ENCODE measurements at places on chromosomes 3 and 15.
A peak's percentile ranks its signal among the peaks of the same experiment; 100 is the strongest.

DNA sequence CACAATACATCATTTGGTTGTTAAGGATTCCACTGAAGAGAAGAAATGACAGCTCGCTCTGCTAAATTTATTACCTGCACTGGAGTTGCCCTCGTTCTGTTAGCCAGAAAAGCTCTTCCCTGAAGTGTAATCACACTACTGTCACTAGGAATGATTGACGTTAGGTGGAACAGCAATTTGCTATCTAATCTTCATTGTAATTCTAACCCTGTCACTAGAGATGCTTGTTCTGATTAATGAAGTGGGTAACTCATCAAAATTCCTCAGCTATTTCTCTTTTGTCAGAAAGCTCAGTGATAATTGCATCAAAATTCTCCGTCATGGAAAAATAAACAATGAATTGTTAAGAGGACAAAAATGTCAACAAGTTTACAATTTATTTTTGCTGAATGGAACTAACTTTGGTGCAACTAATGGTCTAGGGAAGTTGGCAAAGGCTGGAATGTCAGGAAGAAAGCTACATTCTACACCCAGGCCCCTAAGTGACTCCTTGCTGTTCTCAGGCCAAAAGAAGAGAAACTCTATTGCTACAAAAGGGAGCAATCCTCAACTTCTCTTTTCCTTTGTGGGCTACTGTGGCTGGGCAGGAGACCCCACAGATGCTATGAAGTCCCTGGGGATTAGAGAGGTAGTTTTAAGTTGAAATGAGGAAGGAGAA is 34.1 kb downstream of the CCDC191 start:
- DNase-seq, result no peak

GRCh38 chr3:23094890-23095462 is 108.2 kb upstream of the UBE2E2 start:
- DNase-seq, result peak; percentile 75

DNA sequence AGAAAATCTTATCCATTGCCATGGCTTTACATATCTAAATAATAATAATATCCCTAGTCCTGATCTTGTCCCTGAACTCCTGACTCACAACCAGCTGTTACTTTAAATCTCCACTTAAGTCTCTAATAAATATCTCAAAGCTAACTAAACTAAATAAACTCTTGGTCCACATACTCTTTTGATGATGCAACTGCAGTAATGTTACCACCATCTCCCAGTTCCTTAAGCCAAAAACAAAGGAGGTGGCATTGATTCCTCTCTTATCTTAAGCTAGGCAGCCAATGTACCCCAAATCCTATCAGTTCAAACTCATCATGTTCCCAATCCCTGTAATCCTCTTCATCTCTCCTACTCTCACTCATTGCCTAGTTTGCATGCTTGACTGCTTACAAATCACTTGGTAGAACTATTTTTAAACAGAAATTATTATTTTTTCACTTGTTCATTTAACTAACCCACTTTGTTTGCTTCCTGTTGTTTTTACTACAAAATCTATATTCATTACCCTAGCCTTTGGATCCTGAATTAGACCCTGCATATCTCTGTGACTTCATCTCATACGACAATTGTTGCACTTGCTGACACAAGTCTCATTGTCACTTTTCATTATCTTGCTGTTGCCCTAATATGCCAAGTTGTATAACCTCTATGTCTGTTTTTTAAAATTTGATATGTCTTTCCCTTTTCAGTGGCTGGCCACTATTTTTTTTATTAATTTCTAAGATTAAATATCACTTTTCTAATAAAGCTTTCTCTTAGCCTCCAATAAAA is 462.2 kb downstream of the ZPLD1 start:
- no peak for DNase-seq

DNA sequence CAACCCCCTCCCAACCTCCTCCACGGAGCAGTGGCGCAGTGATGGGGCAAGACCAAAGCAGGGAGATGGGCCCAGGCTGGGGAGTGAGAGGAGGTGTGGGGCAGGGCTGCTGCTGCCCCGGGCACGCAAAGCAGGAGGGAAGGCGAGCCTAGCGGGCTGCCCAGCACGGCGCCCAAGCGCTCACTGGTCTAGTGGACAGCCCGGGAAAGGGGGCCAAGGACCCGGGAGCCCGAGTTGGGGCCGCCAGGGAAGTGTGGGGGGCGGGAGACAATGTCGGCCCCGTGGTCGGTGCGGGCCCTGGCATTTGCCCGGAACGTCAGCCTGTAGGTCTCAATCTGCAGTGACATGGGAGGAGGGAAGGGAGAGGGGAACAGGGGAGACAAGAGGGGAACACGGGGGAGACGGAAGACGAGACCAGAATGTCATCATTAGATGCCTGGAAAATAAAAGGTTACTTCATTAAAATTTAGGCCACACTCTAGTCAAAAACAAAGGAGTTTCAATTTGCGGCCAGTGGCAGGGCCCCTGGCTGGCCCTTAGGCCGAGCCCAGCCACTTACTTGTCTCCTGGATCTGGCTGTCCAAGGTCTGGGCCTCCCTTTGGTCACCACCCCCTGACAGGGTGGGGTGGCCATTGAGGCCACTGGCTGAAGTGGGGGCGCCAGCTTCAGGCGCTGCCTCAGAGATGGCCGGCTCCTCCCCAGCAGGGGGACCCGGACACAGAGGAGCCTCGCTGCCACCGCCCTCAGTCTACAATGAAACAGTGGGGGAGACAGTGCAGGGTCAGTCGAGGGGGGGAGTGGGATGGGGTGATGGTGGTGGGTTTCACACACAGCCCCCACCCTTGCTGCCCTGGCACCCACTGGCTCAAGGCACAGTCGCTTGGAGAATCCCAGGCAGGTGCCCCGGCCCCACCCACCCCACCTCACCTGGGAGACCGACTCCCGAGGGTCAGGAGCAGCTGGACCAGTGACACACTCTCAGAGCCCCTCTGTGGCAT is 50.0 kb downstream of the DHX30 start:
- no peak for DNase-seq

DNA sequence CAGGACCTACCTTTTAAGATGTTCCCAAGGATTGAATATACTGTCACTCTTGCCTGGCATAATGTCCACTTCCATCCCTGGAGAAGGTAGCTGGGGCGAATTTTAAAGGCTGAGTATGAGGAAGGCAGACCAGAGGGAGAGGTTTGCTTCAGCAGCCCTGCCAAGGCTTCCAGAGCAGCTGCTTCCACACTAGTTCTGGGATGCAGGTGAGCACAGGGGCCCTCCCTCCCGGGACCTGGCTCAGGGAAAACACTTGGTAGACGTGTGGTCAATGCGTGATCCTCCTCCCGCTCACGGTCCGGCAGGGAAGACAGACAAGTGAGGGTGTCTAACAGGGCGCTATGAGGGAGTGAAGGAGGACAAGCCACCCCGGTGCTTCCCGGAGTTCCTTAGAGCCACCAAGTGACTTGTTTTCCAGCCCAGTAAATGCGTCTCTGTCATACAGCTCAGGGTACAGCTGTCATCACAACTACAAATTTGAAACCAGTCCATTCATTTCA is 327.6 kb downstream of the ARRDC4 start:
- no peak for DNase-seq

GRCh38 chr3:14228681-14229470 is 50.3 kb downstream of the LSM3 start:
- no peak for DNase-seq

DNA sequence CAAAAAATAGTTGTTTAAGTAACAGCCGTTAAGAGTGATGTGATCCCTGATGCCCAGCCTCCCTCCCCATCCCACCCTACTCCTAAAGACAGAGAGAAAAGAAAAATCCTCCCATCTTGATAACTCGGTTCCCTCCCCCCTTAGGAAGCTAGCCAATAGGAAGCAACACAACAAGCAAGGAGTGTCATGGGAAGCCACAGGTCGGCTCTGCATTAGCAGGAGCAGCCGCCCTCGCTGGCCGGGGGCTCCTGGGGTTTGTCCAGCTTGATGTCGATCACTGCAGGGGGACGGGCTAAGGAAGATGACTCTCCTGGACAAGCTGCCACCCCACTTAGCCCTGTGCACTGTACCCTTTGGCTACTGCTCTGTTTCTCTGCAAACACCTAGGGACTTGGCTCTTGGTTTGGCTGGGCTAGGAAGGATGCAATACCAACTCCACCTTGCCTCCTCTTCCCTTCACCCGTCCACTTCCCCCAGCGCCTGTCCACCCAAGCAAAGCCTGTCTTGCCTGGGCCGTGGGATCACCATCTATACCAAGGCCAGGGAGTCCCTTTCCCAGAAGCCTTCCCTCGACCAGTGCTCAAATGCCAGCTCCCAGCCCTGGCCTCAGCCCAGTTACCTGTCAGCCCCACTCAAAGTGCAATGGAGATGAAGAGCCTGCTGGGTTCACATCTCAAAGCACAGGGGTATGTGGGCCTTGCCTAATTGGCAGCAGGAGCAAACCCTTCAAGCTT is 23.1 kb downstream of the SRPRB start:
- no peak for DNase-seq

DNA sequence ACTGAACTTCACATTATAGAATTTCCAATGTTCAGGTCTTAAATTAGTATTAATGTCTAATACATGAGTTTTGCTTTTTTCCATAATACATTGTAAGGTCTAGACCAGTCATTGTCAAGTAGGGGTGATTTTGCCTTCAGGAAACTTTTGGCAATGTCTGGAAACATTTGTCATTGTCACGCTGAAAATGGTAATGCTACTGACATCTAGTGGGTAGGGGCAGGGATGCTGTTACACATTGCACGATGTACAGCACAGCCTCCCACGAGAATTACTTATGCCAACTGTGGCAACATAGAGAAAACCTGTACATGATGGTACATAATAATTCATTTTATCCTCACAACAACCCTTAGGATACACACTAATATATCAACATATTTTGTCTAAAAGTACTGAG is 384.1 kb downstream of the CADM2 start:
- no peak for DNase-seq

DNA sequence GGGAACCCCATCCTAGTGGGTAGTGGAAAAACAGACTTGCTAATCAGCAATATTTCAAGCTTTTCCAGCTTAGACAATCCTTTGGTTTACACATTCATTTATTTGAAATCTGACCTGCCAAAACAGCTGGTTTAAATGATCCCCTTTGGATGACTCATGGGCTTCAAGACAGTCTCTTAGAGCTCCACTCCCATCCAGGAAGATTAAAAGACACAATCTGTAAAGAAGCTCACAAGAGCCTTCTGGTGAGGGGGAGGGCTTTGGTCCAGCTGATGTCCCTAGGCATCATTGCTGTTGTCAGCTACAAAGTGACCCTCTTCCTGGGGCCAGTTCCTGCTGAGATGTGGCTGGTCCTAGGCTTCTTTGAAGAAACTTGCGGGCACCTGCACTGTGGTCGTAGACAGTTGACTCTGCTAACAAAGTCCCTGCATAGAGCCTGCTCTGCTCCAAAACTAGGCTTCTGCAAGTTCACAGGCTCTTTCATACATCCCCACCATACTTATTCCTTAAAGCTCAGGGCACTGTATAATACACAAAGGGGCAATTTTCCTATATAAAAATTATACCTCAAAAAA is 73.7 kb downstream of the IGSF11 start:
- no peak for DNase-seq

DNA sequence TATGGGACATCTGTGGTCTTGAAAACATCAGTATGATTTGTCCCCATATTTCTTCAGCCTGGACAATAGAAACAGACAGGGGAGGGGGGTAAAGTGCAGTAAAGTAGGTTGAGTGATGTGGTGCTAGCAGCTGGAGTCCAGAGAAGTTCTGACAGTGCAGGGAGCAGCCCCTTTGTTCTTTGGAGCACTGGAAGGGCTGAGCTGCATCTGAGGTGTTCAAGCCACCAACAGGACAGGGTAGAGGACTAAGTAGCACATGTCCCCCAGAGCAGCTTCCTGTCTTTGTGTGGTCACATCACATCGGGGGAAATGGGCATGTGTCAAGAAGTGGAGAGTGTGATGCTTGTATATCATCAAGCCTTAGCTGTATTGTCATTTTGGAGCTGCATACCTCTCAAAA is 12.1 kb downstream of the MRPS22 start:
- DNase-seq, result no peak

DNA sequence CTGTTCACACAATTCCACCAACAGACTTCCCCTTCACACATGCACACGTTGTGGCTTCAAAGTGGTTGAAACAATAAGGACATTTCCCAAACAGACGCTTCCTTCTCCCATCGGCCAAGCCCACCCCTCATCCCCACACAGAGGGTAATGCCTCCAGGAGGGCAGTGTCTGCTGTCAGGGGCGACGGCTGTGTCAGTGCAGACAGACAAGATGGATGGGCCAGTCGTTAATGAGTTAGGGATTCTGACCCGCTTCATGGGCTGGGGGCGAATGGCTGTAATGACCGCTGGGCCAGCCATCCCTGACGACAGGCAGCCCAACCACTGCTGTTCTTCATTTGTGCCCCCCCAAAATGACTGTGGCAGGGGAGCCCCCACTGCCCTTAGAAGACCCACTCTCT is 20.2 kb upstream of the SKIC8 start:
- no peak for DNase-seq

DNA sequence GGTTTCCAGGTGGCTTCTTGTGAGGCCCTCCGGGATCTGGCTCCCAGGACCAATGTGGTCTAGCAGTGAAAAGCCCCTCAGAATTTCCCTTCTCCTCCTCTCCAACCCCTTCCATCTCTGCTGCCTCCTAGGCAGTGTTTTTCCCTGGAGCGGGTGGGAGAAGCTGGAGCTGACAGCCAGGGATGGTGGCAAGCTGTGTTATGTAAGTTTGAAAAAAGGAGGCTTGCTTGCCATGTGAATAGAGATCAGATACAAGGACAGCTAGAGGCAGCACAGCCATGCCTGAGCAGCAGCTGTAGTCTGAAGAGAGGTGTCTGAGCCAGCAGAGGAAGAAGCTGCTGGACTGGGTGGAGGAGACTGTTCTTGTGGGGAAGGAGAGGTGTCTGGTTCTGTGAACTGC is 20.6 kb downstream of the SNAPC5 start:
- DNase-seq, result no peak

GRCh38 chr15:86711476-86711875 is 631.8 kb downstream of the AGBL1 start:
- no peak for DNase-seq

DNA sequence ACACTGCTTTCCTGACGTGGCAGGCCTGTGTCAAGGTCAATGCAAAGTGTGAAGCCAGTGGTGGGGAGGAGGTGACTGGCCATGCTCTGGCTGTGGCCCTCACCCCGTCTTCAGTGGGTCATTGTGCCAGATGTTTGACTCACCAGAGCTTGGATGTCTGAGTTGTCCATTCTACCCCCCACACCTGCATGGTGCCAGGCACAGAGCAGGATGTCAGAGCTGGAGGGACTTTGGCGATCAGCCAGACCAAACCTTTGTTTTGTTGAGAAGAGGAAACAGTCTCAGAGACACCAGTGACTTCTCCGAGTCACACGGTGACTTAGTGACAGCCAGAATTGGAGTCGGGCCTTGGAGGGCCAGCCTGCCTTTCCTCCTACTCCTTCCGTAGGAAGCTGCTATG is 49.5 kb downstream of the SMAD6 start:
- DNase-seq, result no peak

GRCh38 chr3:58824285-58824684 is 157.7 kb upstream of the FAM3D start:
- DNase-seq, result peak; percentile 69

DNA sequence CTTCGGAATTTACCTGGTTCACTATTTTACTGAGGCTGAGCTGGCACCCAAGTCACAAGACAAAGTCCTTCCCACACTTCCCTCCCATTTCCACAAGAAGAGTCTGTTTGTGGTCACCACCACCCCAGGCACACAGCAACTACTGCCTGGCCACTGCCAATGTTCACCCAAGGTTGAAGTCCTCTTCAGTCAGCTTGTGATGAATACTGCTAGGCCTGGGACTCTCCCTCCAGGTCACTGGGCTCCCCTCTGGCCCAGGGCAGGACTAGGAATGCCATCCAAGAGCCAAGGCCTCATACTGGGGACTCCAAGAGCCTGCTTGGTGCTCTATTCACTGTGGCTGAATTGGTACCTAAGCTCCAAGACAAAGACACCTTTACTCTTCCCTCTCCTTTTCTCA is 30.4 kb upstream of the COLQ start:
- DNase-seq, result no peak
